ENCODE measurements at places on chromosomes 7 and 10.
A peak's percentile ranks its signal among the peaks of the same experiment; 100 is the strongest.

- DNase-seq = no peak
Observed at GRCh38 chr10:101066896-101067355, 5.1 kb downstream of the KAZALD1 start.

DNA sequence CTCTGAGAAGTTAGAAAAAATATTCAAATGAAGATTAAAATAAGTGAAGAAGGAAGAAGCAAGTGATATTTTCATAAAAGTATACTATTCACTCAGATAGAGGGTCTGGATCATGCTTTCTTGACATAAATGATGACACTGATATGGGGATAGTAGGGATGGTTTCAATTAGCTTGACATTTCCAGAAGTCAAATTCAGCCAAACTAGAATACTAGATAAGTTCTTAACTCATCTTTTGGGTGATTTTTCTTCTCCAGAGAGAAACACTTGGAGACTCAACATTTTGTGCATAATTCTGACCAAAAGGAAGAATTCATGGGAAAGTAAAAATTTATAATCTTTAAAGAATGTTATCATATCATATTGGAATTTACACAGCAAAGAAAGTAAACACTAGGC, 152.0 kb upstream of the LRGUK start:
- DNase-seq = no peak

DNA sequence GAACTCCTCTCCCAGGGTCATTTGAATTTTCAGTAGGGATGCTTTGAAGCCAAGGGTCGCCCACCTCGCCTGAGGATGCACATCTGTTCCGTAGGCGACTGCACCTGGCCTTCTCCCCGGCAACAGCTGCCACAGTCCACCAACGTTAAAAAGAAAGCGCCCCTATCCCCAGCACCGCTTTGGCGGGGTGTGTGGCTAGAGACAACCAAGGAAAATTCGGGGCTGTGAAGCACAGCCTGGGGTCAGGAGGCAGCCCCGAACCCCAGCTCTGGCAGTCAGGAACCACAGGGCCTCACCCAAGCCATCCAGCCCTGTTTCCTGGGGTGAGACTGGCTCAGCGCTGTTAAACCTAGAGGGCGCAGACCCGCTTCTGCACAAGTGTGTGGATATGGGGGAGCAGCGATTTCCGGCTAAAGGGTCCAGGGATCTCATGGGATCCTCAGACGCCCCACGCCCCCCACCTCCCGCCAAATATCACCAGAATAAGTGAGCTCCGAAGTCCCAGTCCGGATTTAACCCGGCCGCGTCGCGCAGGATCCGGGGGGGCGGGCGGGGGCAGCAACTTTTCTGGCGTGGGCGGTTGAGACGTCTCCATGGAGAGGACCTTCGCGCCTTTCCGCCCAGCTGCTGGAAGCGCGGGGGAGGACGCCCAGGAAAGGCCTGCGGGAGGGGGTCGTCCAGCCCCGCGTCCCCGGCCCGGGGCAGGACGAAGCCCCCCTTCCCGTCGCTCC, 822 bp downstream of the ZC3HAV1L start:
- DNase-seq = no peak

DNA sequence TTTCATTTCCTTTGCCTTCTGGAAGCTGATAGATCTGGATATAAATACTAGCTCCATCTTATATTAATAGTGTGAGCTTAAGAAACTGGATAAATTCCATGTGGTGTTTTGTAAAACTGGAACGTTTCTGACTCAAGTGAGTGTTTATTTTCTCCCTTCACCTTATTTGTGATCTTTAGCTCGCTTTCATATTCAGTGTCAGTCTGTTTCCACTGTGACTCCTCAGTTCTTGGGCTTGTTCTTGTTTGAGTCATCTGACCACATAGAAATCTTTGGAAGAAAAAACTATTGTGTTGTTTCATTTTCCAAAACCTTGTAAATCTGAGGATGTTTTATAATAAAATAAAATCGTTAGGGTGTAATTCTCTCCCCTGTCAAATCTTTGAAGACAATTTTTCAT, 186.4 kb downstream of the POLR1F start:
- DNase-seq = no peak

DNA sequence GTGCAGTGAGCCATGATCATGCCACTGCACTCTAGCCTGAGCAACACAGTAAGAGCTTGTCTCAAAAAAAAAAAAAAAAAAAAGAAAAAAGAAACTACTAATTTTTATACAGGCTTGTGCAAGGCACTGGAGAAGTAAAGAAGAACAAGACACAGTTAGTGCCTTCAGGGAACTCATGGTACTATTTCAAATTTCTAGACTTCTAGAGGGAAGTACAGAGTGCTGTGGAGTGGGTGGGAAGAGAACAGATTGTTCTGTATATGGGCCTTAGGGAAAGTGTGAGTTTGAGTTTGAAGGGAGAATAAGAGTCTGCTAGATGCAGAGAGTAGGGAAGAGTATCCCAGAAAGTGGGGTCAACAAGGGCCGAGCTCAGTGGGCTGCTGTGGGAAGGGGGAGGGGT, 234.8 kb downstream of the PHTF2 start:
- no peak for DNase-seq

- DNase-seq = no peak
Observed at GRCh38 chr7:93265220-93265619, 33.1 kb downstream of the VPS50 start.

DNA sequence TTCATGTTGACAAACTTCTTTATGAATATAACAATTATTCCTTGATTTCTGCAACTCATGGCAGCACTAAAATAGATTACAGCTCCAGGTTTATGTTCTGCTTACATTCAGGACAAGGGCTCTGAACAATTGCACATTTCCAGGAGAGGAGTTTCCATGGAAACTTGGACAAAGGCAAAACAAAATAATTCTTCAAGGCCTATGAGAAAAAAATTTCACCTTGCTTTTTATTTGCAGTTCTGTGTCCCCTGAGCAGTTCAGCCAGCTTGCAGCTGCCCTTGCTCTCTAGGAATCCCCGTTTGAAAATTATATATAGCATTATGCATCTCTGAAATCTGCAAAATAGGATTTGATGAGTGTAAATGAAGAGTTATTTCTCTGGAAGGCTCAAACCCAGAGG, 71.7 kb downstream of the ARL4A start:
- DNase-seq = no peak

DNA sequence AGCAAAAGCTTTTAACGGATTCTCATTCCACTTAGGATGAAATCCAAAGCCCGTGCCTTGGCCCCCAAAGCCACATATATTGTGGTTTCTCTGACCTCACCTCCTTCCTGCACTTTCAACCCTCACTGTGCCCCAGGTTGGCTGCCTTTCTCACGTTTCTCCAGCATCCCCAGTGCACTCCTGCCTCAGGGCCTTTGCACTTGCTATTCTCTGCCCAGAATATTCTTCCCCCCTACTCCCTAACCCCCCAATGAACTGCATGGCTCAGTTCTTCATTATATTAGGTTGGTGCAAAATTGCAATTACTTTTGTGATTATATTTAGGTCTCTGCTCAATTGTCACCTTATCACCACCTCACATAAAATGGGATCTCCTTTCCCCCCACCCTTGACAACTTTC, 34.2 kb downstream of the MYOF start:
- no peak for DNase-seq

GRCh38 chr10:88131511-88132139, 268.2 kb downstream of the PTEN start:
- no peak for DNase-seq

GRCh38 chr7:155381852-155382801, 75.8 kb upstream of the EN2 start:
- DNase-seq = no peak

DNA sequence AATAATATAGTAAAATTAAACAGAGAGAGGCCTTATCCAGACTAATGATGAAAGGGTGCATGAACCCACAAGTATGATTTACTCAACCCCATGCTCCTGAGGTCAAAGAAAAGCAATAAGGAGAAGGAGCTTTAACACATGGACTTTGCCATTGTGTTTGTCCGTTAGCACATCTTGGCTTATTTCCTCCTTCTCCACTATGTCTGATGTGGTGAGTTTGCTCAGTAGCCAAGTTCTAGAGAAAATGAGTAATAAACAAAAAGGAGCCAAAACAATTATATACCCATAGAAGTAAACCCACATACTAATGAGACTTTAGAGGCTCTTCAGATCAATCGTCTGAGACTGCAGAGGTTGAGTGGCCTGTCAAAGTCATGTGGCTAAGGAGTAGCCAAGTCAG, 26.1 kb upstream of the ADD3 start:
- DNase-seq = no peak

DNA sequence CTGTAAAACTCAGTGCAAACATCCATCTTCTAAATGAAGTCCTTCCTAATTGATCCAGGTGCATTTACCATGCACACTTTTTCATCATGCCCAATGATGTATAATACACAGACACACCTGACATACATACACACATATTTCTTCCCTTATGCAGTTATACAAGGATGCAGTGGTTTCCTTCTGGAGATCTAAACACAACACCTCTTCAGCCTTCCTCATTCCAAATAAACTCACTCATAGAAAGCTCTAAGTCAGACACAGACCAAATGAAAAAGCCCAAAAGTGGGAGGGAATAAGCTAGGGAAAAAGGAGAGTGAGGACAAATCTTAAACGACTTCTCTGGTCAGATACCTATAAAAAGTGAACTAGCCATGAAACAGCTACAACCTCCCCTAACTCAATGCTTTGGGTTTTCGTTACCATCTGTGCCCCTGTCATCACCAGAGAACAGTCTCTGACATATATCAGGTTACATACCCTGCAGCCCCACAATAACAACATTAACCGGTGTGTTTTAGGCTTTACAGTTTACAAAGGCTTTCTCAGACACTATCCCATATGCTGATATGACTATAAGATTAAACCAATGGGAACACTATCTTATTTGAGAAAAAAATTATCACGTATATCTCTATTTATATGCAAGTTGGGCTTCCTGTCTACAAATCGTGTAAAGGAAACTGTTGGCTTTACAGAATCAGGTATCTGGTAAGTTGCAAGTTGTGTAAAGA, 675.2 kb downstream of the PHTF2 start:
- DNase-seq = no peak

GRCh38 chr10:94413361-94413760, 11.0 kb downstream of the TBC1D12 start:
- no peak for DNase-seq

DNA sequence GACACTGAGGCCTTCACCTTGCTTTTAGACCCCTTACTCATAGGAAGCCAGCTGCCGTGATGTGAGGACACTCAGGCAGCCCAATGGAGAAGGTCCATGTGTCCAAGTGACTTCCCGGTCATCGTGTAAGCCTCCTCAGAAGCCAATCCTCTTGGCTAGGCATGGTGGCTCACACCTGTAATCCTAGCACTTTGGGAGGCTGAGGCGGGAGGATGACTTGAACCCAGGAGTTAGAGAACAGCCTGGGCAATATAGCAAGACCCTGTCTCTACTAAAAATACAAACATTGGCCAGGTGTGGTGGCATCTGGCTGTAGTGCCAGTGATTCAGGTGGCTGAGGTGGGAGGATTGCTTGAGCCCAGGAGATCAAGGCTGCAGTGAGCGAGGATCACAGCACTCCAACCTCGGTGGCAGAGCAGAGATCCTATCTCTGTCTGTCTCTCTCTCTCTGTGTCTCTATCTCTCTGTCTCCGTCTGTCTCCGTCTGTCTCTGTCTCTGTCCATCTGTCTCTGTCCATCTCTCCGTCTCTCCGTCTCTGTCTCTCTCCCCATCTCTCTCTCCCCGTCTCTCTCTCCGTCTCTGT, 27.8 kb downstream of the KPNA7 start:
- DNase-seq = no peak

DNA sequence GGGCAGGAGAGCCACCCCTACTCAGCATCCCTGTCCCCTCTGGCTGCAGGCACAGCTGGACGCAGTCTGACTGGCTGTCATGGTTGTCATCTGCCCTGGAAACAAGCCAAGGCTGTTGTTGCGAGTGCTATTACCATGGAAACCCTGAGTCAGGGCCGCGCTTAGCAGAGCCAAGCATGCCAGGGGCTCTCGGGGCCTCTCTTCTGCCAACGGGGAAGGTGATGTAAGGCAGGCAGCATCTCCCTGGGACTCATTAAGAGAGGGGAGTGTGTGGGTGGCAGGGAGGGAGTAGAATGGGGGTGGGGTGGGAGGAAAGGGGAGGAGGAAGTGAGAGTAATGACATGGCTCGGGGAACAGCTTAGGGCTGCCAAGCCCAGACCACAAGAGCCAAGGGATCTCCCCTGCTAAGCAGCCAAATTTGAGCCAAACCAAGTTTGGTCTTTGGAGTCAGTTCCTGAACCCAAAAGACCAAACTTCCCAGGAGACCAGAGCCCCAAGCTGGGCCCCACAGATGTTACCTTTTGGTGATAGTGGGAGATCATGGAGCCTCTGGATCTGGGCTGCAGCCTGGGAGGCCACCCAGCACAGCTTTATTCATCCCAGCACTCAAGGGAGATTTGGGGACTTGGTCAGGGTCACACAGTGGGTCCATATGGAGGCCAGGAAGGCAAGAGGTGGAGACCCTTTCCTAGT, 67.6 kb downstream of the TMEM130 start:
- DNase-seq = peak; percentile 10

DNA sequence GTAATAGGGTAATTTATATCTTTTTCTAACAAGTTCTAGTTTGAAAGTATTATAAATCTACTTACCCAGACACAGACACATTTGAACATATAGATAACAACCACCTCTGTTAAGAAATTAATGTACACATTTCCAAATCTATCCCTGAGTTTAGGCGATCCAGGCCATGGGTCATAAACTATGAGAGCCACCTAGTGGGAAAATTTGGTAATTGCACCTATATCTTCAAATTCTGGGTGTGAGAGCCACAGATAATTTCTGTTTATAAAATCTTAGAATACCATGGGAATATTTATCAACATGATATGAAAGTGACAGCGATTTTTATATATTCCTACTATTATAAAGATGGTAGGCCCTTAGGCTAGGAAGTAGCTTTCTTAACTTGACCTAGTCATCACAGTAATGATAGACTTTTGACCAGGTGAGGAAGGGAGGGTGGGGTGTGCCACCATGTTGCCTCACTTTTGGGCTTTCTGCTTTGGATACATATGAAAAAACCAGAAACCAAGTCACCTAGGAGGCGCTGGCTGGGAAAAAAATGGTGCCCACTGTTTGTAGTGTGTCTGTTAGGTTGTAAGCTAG, 8.0 kb upstream of the EPHA1 start:
- DNase-seq = no peak

DNA sequence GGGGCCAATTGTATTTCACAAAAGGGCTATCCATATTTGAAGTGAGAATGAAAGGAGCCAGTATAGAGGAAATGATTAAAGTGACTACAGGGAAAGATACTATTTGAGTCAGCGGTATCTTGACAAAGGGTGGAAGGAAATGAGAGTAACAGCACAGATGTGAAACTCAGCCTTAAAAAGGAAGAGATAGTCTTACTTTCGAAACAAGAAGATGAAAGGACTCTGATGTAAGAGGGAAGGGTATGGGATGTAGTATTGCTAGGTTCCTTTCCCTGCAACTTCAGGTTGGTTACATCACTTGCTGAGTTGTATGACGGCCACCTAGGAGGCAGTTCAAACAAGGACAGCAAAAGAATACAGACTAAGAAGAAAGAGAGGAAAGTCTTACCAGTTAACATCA, 13.7 kb downstream of the CISD1 start:
- DNase-seq = no peak

DNA sequence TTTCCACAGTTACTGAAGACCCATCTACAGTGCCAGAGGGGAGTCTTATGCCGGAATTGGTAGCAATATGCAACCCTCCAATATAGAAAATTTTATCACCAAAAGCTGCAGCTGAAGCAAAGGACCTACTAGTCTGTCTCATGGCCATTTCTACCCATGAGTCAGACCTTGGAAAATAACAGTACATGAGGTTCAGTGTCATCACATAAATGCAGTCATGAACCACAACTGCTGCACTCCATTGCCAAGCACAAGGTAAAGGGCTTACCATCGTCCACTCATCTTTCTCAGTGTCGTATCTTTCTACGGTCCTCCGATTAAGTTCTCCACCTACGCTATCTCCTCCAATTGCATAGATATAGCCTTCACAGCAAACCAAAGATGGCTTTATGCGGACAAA, 21.8 kb downstream of the KBTBD2 start:
- DNase-seq = no peak
